ENCODE measurements at places on chromosomes 4 and X. TPM values are rescaled to one million over a fixed set of nuclear protein-coding genes. Genes with fewer than 3 reads are reported as not detected.

The MND1 gene
- total RNA-seq: 26.2 TPM

DNA sequence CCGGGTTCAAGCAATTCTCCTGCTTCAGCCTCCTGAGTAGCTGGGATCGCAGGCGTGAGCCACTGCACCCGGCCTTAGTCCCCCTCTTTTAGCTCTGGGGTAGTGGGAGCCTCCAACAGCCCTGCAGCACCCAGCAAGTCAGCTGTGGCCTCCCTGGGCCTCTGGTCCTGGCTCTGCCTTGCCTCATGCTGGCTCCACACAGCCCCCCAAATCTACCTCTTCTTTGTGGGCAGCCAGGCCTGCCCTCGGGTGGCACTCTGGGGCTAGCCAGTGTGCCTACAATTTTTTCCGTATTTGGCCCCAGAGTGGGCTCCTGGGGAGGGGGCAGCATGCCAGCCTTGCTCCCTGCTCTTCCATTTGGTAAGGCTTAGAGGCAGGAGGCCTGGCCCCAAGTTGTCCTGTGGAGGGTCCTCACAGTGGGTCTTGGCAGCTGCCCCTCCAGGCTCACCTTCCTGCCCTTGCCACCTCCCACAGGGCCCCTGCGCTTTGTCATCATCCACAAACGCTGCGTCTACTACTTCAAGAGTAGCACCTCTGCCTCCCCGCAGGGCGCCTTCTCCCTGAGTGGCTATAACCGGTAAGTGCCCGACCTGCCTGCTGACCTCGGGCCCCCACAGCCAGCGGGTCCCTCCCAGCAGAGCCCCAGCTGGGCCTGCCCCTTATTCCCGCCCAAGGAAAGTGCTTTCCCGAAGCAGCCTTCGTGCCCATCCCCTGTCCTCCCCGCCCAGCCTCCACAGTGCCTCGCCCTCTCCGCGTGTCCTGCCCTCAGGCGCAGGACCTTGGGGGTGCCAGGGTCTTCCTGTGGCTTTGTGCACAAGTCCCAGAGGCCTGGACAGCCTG lies 21.0 kb upstream of the ADD1 start:
- H3K4me3 ChIP-seq: no peak overlapping the region
- H3K27ac ChIP-seq: no peak overlapping the region
- 0 out of 2 replicates have a peak, but pooled peaks cover 3% of the 10 kb centered on the region for H3K36me3 ChIP-seq
- no peak for DNase-seq
- H3K27me3 ChIP-seq: no peaks in the 10 kb centered on the region
- H3K4me1 ChIP-seq: no peaks in the 10 kb centered on the region

DNA sequence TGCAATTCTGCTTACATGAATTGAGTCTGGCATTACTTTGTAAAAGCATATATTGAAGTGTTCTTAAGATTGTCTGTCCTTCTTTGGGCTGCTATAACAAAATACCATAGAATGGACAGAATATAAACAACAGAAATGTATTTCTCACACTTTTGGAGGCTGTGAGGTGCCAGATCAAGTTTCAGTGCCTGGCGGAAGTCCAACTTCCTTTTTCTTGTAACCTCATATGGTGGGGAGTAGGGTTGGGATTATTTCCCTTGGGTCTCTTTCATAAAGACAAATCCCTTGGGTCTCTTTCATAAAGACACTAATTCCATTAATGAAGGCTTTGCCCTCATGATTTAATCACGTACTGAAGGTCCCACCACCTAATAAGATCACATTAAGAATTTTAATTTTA lies 199.3 kb upstream of the GRID2 start:
- H3K36me3 ChIP-seq: no peaks in the 10 kb centered on the region
- H3K27me3 ChIP-seq: no peaks in the 10 kb centered on the region
- H3K4me1 ChIP-seq: peaks cover 4% of the 10 kb centered on the region
- no peak overlapping the region for H3K27ac ChIP-seq
- no peak overlapping the region for H3K4me3 ChIP-seq

DNA sequence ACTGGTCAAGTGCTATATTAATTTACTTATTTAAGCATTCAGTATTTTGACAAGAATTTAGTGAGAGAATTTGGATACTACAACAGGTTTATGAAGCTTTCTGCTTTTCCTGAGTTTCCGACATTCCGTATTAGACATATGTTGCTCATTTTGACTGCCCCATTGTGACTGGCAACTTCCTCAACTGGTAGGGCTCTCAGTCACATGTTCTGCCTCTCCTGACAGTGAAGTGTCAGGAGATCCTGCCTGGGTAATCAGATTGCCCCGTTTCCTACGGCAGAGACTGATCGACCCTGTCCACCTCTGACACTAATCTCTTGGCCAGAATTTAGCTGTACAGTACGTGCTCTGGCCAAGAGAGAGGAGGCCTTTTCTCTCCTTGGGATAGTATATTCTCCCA lies 49.5 kb downstream of the CLNK start:
- no peaks in the 10 kb centered on the region for H3K4me1 ChIP-seq
- no peak overlapping the region for H3K4me3 ChIP-seq
- DNase-seq: no peak
- no peaks in the 10 kb centered on the region for H3K27me3 ChIP-seq
- H3K27ac ChIP-seq: no peak overlapping the region

DNA sequence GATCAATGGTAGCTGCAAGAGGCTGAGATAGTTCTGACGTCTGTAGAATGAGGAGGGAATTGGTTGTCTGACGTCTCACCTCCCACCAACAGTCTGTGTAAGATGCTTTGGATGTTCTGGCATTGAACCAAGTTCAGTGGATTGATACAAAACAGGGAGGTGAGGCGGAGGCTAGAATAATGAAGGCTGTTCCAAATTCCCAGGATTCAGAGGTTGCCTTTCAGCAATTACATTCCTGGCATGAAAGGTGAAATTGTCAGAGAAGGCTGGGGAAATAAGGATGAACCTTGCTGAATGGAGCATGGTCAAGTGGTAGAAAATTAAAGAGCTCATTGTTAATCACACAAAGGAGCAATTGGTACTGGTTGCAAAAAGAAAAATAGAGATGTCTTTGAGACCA lies 241.6 kb downstream of the FBXW7 start:
- H3K36me3 ChIP-seq: no peaks in the 10 kb centered on the region
- no peak overlapping the region for H3K27ac ChIP-seq
- H3K4me1 ChIP-seq: peaks cover 14% of the 10 kb centered on the region
- DNase-seq: no peak

DNA sequence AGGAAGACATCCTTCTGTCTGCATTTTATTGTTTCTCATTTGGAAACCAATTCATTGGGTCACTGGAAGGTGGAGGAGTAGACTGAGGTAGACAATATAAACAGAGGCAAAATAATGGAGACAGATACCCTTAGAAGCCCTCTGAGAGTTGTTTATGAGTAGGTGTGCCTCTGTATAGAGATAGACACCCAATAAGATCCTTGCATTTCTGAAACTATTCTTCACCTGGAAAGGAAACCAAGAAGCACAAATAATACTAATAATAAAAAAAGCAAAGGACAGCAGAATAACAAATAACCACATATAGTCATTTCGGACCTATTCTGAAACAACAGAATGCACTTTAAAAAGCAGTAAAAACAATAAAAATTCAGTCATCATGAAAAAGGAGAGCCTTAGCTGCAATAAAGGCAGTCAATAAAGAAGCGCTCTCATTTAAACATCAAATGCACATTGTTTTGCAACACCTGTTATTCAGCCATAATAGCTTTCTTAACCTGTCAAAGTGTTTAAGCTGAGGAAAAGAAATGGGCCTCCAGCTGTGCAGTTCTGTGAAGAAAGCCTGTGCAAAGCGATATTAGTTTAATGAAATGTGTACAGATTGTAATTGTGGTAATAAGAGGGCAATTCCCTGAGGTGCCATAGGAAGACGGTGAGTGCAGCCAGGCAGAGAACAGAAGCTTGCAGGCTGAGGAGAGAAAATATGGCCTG lies 904.2 kb downstream of the STPG2 start:
- H3K27ac ChIP-seq: no peak overlapping the region
- no peak overlapping the region for H3K4me3 ChIP-seq
- H3K27me3 ChIP-seq: no peaks in the 10 kb centered on the region

The P2RY4 gene
- not detected for total RNA-seq

The POF1B gene
- total RNA-seq: 0.10 TPM
